Sciatic nerve (tissue), 2 donors: ENCODE measurements at places on chromosomes 3 and 15. TPM values are rescaled to one million over a fixed set of nuclear protein-coding genes. Genes with fewer than 3 reads are reported as not detected.

SH2D7 gene
- total RNA-seq, result not detected

CYP19A1 gene
- 24.0 TPM for total RNA-seq

WDR93 gene
- total RNA-seq, result not detected

GOLGA8M gene
- 16.0 TPM for total RNA-seq

PP2D1 gene
- total RNA-seq, result not detected

ANXA2 gene
- 904 TPM for total RNA-seq

DNA sequence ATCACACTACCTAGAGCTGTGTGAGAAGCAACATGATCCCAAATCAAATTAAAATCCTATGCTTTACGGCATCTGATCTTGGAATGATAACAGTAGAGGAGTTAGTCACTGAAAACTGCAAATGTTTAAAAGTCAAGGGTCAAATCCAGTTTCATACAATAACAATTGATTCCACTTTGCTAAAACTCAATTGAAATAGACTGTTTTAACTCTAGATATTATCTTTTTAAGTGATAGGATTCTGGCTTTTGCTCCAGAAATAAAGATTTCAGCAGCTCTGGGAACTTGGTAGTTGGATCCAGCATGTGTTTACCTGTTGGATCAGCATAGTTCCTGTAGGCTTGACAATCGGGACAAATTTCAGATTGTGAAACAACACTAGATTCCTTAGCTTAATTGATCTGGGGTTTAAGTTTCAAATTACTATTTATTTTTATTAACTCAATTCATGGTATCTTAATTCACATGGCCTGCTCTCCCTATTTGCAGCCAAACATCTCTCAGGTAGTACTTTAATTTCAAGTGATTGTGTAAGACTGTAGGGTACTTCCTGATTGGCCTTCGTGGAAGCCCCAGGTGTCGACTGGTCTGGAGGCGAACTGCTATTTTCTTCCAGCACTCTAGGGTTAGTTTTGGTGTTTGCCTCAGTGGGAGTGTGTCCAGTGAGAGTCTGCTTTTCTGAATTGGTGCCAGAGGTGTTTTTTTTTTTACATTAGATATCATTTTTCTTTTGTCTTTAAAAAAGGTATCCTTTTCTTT lies 16.6 kb downstream of the NFKBIZ start:
- no peak for DNase-seq

- DNase-seq, result no peak
Measured at GRCh38 chr3:71509066-71509465, 74.5 kb downstream of the FOXP1 start.

GRCh38 chr15:94480289-94480834 lies 249.0 kb downstream of the MCTP2 start:
- no peak for DNase-seq

- no peak for DNase-seq
Measured at GRCh38 chr3:48655606-48656005, 7.1 kb downstream of the CELSR3 start.
